Kasumi-1 (cell line): ENCODE measurements at places on chromosomes 7 and 10.

- no peak for DNase-seq
These were observed 1.8 kb downstream of the INPP5A start for GRCh38 chr10:132539431-132539839.

DNA sequence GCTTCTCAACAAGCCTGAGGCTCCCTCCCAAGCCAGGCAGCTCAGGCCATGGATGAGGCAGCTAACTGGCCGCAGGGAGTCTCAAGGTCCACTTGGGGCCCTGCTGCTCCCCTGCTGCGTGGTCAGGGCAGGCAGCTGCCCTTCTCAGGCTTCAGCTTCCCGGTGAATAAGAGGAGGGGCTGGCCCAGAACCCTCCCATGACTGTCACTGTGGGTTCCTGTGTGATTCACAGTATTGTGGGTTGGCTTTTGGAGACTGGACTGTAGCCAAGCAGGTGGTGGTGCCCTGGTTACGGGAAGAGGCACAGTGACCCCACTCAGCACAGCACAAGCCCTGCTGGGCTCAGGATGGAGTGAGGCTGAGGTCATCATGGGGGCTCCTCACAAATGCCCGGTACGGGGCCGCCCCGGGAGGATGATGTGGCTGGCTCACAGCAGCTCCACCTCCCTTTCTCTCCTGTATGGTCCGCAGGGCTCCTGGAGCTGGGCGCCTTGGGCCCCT, 189.8 kb downstream of the HECW1 start:
- DNase-seq, result no peak

- DNase-seq, result no peak
These were observed 30.0 kb downstream of the GTF2IRD1 start for GRCh38 chr7:74483402-74484336.

DNA sequence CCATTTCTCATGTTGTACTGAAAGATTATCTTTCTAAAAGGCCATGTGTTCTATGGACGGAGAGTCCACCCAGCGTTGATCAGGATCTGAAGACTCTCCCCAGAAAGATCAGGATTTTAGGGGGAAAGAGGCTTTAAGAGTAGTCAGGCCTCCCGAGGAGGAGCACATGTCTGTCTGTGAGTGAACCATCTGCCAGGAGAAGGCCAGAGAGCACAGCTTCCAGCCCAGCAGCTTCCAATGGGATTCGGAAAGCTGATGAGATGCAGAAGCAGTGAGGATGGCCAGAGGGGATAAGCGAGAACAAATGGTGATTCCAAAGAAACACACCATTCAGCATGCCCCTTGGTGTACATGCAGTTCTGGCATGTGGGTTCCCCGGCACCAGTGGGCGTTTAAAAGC, 88.5 kb upstream of the TCERG1L start:
- DNase-seq, result no peak

DNA sequence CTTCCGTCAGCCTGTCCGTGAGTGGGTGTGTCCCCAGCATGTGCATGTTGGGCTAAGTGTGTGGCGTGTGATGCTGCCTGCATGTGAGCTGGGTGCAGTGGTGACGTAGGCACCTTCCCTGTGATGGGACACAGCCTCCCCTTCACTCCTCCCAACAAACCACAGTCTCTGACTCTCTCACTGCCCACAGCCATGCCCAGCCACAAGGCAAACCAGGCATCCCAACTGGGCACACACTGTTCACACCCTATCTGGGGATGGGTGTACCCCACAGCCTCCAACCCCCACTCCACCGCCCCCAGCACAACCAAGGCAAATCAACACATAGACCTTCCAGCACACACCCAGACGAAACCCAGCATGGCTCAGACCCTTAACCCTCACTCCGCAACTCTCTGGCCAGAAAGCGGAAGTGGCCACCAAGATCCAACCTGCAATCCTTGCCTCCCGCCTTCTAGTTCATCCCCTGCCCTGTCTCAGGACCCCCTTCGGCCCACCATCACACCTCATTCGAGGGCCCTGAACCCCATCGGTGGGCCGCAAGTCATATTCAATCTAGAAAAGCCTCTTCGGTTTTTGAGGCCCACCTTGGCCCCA, 10.4 kb downstream of the PSD start:
- DNase-seq, result no peak

GRCh38 chr7:122550545-122550944, 148.4 kb downstream of the RNF133 start:
- DNase-seq, result no peak
